ENCODE measurements at places on chromosomes 2 and 18. TPM values are rescaled to one million over a fixed set of nuclear protein-coding genes. Genes with fewer than 3 reads are reported as not detected.
A peak's percentile ranks its signal among the peaks of the same experiment; 100 is the strongest.

DNA sequence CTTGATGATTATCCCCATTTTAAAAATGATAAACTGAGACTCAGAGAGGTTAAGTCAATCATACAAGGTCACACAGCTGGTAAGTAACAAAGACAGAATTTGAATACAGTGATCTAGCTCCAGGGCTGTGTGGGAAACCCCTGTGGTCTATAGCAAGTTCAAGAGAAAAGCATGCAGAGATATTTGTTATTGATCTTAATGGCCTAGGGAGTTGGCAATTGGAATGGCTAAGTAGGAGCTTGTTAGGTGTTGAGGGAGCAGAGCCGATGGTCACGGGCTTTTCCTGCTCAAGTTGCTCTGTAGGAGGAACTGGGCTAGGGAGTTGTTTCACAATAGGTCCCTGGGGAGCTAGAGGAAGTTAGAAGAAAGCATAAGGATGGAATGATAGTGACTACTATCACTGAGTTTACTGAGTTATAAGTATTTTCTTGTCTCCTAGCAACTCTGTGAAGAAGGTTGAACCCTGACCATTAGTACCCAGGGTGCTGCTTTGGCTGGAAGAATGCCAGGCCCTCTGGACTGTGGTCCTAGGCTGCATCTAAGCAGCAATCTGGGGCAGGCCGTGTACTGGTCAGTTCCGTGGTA is 30.0 kb downstream of the RNF125 start:
- DNase-seq: no peak

Gene ST8SIA5
- 0.73 TPM for total RNA-seq

DNA sequence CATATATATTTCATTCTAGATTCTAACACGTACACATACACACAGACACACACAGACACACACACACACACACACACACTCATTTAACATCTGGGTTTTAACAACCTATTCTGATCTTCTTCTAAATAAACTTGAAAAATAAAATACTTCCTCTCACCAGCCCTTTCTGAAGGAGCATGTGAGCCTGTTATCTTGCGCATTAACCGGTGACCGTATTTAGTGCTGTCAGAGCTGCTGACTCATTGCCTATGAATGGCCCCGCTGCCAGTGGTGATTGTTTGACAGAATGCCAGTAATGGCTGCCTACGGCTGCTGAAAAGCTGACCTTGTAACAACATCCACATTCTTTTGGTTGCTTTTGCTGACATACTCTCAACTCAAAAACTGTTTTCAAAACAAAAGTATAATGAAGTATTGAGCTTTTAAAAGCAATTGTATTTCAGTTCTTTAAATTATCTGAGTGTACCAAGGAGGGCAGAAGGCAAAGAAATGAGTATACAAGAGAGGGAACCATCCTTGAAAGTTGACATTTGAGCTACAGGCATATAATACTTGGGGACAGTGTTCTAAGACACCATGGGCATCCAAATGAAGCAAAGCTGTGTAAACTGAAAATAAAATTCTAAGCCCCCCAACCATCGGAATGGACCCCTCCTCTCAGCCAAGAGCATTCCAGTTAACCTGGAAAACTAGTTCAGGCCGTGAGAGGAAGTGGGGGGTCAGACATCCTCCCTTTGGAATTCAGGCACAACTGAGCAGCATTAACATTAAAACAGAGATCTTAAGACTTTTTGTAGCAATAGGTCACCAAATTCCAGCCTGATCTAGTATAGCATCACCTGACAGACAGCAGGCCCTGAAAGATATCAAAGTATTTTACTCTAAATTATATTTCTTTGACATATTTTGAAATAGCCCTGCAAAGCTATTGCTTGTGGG is 50.2 kb upstream of the DTNA start:
- DNase-seq: peak; percentile 91

DNA sequence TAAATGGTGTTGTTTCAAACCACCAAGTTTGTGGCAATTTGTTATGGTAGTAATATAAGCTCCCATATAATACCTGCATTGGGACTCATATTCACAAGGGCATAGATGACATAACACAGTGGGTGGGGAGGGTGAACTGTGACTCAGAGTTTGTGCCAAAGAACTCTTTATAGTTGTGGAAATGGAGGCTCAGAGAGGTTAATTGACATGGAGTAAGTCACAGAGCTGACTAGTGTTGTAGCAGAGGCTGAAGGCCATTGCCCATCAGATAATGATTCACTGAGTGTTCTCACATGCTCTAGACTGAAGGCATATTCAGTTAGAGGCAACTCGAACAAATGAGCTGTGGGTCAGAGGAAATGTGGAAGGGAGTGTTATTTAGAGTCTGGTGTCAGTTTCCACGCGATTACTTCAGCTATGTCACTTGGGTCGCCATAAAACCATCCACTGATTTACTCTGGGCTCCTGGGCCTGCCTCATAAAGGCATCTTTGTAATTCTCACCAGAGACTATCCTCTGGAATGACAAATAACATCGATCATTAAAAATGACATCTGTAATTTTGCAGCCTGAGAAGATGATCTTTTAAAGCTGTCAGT is 264.7 kb downstream of the CCDC85A start:
- no peak for DNase-seq

GRCh38 chr18:77530732-77531131 is 281.1 kb downstream of the GALR1 start:
- DNase-seq: peak; percentile 73

DNA sequence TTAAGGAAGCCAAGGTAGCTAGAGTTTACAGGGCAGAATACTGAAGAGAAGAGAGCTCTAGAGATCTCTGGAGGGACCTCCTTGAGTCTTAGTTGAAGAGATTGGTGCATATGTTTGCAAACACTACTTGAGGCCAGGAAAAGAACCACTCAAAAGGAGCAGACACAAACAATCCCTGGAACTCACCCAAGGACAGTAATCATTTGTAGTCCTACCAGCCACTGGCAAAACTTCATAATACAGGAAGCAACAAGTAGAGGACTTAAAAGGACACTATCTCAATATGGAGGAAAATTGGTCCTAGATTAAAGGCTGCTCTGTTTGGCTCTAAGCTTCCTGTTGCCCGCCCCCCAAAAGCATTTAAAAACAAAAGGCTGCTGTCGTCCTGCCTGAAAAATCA is 46.9 kb upstream of the UBXN4 start:
- no peak for DNase-seq

Gene CAVIN2
- total RNA-seq: not detected

DNA sequence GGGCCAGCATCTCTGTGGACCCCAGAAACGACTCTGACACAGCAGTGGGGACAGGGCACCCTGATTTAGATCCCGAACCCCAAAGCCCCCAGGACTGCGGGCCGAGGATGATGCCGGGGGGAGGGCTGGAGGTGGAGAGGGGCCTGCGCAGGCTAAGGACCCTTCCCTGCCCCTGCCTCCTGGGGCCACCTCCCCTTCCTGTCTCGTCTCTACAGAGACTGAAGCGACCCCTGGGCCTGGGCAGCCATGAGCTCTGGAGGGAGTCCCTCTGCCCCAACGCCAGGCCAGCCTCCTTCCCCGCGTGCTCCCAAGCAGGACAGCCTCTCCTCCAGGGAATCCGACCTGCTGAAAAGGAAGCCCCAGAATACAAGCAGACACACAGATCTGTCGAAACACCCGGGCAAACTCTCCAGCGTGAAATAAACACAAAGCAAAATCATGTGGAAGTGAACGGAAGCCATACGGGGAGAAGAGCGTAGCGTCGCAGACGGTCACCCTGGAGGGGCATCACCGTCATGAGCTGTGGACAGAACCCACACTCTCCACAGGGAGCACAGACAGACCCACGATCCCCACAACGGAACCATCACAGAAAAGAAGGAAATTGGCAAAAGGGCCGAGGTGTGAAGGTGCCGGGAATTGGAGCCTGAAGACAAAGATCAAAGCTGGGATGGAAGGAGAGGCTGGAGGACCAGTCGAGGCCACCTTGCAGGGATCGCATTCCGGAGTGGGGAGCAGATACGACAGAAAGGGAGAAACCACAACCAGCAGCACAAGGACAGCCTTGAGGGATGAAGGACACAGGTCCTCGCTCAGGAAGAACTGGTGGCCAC is 51.0 kb upstream of the CTDP1 start:
- no peak for DNase-seq

Gene RAB6C
- 0.22 TPM for total RNA-seq

GRCh38 chr18:6683112-6683876 is 46.2 kb upstream of the ARHGAP28 start:
- peak; percentile 58 for DNase-seq

DNA sequence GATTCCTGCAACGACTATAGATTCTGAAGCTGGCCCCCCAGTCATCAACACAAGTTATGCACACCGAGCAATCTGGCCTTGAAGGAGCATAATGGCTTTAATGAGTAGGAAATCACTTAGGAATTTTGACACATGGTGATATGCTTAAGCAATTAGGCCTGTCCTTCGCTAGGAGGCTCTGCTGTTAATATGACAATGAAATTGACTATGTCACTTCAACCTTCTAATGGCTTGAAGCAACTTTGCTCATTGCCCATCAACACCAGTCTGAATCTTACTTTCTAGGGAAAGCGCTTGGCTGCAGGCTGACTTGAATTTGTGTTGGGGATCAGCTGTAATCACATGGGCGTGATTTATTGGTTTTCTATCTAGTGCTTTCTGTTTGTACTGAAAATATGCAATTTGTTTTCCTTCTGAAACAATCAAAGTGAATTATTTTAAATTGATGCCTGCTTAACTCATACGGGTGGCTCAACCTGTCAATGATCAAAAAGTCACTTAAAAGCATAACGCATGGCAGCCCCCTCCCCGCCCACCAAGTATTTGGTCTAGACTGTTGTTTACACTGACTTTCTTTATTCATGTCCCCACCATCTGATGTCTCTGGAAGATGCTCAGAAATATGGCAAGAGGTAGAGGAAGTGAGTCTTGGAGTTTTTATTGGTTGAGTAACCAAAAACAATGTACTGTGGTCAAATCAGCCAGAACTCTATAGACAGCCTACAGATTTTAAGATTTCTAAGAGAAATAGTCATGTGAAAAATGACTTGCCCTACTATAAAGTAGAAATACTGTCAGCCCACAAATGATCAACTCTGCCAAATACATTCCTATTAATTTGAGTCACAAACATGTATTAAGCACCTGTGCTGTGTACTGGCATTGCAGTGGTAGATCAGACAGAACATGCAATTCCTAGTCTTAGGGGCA is 344.9 kb downstream of the RBM43 start:
- DNase-seq: no peak

Gene CACNB4
- total RNA-seq: 15.1 TPM

DNA sequence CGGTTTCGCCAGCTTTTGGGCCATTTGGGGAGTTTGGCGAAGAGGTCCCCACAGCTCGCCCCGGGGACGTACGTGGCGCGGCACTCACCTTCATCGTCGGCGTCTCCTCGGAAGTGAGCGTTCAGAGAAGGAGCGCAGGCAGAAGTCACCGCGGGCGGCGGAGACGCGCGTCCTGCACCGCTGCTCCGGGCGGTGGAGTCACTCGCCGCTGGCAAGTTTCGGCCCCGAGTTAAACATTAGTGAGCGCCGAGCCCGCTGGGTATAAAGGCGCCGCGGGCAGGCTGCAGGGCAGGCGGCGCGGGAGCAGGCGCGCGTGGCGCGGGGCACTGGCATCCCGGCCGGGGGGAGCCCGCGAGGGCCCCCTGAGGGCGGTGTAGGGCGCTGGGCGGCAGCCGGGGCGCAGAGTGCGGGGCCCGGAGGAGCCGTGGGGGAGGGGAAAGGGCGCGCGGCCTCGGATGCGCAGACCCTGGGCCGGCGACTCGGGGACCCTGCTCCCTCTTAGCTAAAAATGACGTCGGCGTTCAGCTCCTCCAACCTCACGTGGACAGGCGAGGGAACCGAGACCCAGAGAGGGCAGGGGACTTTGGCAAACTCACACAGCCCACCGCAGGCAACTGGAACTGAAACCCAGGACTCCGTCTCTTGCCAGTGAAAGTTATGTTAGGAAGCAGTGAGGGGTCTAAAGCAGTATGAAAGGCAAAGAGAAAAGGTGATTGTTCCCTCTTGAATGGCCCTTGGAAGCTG is at the start of gene DPP4:
Gene DPP4, minus strand, starts transcription at position 328 of the 744 bp plus-strand sequence. Its CDS starts 234 bp downstream, at position 94.
- DNase-seq: peak; percentile 83

- DNase-seq: peak; percentile 55
These were observed 109.2 kb upstream of the THOC1 start for GRCh38 chr18:377088-377487.
